ENCODE measurements at places on chromosomes 12 and 14. TPM values are rescaled to one million over a fixed set of nuclear protein-coding genes. Genes with fewer than 3 reads are reported as not detected.

DNA sequence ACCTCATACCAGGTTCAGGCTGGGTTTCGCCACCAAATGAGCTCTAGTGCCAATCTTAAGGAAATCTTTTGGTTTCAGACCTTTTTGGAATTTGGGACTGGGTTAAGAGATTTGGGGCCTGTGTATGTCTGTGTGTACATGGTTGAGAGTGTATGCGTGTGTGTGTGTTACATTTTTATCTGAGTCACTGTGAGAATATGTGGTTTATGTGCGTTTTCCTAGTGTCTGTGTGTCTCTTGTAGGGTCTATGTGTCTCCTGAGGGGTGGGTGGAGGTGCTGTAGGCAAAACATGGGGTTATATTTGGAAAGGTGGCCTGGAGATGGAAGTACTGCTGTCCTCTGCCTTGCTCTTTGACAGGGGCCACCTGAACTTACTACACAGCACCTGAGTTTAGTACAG lies 17.9 kb downstream of the C12orf43 start:
- no peak for DNase-seq

GRCh38 chr12:89566615-89567014 lies 40.8 kb upstream of the POC1B start:
- no peak for DNase-seq

- no peak for DNase-seq
Measured at GRCh38 chr12:131471946-131472732, 238.8 kb upstream of the SFSWAP start.

KCNJ8 gene
- total RNA-seq, result 30.9 TPM

DENND5B gene
- 13.1 TPM for total RNA-seq

- no peak for DNase-seq
Measured at GRCh38 chr12:19048943-19049342, 80.6 kb upstream of the PLEKHA5 start.
